Occipital lobe (tissue), 3 donors: ENCODE measurements at places on chromosomes 3 and 15. TPM values are rescaled to one million over a fixed set of nuclear protein-coding genes. Genes with fewer than 3 reads are reported as not detected.

Gene TP63
- total RNA-seq, result 0.16 TPM

- no peak for DNase-seq
Measured at GRCh38 chr15:87129916-87130315, 1050.2 kb downstream of the AGBL1 start.

Gene GOLGA6L10
- total RNA-seq, result 3.1 TPM

- DNase-seq, result no peak
Measured at GRCh38 chr3:57978316-57978715, 29.9 kb upstream of the FLNB start.
